RKO (cell line): ENCODE measurements at places on chromosomes 11 and 22.

DNA sequence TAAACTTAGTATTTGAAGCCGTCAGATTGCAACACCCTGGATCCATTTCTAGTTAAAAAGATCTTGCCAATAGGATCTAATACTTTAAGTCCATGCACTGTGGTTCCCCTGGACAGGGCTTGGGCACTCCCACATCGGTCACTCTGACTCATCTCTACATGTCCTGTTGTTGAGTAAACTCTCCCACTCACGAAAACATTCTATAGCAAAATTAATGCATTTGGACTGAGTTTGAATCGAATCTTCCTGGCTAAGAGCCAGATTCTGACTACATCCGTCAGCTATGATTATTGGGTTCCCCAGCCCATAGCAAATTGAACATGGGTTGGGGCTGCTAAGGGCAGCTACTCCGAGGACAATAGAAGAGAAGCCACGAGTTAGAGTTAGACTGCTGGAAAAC is 182.1 kb upstream of the SORL1-AS1 start:
- no peak for DNase-seq

- DNase-seq = no peak
These were observed 120.0 kb downstream of the CADM1 start for GRCh38 chr11:115384236-115384635.

GRCh38 chr11:33317662-33318061 is 60.5 kb downstream of the HIPK3 start:
- DNase-seq = peak; percentile 89

- no peak for DNase-seq
These were observed 31.0 kb downstream of the SIK2 start for GRCh38 chr11:111633248-111633647.

GRCh38 chr22:30187529-30188407 is 58.8 kb downstream of the LIF start:
- DNase-seq = no peak

- DNase-seq = no peak
These were observed 238.2 kb upstream of the ZBED5 start for GRCh38 chr11:11095831-11096723.

DNA sequence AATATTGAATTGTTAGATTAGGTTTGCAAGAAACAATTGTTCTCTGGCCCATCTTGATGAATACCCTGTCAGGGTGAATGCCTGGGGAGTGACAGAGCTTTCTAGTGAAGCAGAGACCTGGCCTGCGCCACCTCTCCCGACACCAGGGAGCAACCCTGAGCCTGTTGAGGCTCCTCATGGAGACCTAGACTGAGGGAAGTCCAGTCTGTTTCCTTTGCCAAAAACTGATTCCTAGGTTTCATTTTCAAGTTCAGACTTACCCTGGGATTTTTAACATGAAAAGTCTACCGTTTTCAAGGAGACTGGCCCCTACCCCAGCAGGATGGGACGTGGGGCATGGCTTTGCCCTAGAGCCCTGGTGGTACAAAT is 173.7 kb upstream of the SORL1-AS1 start:
- DNase-seq = no peak

- DNase-seq = no peak
These were observed 7.1 kb upstream of the SLC35E4 start for GRCh38 chr22:30628491-30628890.

- DNase-seq = no peak
These were observed 1.9 kb downstream of the MS4A1 start for GRCh38 chr11:60457576-60457975.

GRCh38 chr22:44024288-44024921 is at the start of gene PARVB:
Gene PARVB, plus strand, starts transcription at chr22:44024302. Its CDS starts 38 bp downstream, at chr22:44024340.
- peak; percentile 43 for DNase-seq

- no peak for DNase-seq
These were observed 59.9 kb downstream of the FAM168A start for GRCh38 chr11:73537969-73538368.
